ENCODE measurements at places on chromosomes 7 and 10. TPM values are rescaled to one million over a fixed set of nuclear protein-coding genes. Genes with fewer than 3 reads are reported as not detected.

ASAH2 gene
- 0.31 TPM for total RNA-seq

UPK3B gene
- not detected for total RNA-seq

TDRD1 gene
- not detected for total RNA-seq

ATAD1 gene
- 15.1 TPM for total RNA-seq

SEMA3C gene
- total RNA-seq, result 0.16 TPM

ANKRD30A gene
- not detected for total RNA-seq

MCU gene
- 18.1 TPM for total RNA-seq

SFTPA2 gene
- total RNA-seq, result not detected

CYP3A7 gene
- not detected for total RNA-seq

PRSS1 gene
- total RNA-seq, result not detected

LDB1 gene
- 58.6 TPM for total RNA-seq

ARPC1A gene
- total RNA-seq, result 191 TPM

CACNB2 gene
- not detected for total RNA-seq

FAM25A gene
- not detected for total RNA-seq

PTPRZ1 gene
- under 0.01 TPM for total RNA-seq

GPR26 gene
- total RNA-seq, result not detected

ATOH7 gene
- not detected for total RNA-seq

SLC35G1 gene
- 4.9 TPM for total RNA-seq

OGDHL gene
- 0.16 TPM for total RNA-seq

PDE1C gene
- total RNA-seq, result 4.7 TPM

BTBD16 gene
- not detected for total RNA-seq

SHLD2 gene
- 22.8 TPM for total RNA-seq

STAG3 gene
- total RNA-seq, result 0.25 TPM

POM121C gene
- total RNA-seq, result 15.4 TPM

ZNF425 gene
- total RNA-seq, result 1.3 TPM
